Large intestine (tissue), 12 donors: ENCODE measurements at places on chromosomes 5 and 9.

DNA sequence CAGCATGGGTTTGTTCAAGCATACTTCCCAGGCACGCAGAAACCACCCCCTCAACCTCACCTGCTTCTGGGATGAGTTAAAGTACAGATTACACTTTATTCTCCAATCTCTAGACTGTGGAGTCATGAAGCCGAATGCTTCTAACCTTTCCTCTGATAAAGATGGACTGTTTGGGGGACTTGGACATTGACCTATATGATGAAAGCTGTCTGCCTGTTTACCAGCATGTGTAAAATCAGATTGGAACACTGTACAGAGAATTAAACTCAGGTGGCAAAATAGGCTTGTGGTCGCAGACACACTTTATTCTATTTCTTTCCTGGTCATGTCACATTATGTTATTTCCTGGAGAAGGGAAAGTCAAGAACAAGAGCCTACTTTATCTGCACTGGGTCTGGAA is 25.7 kb downstream of the IL9 start:
- H3K4me1 ChIP-seq: peaks cover 26% of the 10 kb centered on the region
- H3K36me3 ChIP-seq: no peaks in the 10 kb centered on the region
- peak overlapping the region; percentile 76 for H3K27ac ChIP-seq
- H3K27me3 ChIP-seq: no peaks in the 10 kb centered on the region
- DNase-seq: peak; percentile 75
- H3K4me3 ChIP-seq: no peak overlapping the region

DNA sequence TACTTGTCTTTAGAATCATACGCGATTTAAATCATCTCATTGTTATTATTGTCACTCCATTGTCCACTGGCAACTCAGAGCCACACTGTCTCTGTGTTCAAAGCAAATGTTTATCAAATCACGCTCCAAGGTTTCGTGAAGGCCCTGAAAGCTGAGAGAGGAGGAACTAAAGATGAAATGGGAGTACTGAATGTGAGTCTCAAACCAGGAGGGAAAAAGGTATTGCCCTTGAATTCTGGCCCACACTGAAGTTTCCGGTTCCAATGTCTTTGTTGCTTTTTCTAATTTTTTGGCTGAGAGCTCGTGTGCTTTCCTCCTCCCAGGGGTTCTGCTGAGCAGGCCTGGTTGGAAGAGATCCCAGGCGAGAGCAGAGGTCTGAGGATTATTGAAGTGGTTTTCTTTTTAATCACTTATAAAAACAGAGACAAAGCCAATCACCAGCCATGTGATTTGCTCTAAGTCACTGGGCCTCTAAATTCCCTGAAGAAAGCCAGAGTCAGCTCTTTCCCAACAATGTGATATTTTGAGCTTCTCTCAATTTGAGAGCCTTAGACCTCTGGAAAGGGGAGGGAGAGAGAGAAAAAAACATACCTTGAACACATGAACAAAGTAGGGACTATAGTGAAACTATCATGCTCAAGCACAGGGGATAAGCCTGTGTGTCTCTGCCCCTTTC is 420.8 kb upstream of the GRAMD2B start:
- H3K27ac ChIP-seq: no peak overlapping the region
- H3K4me3 ChIP-seq: no peak overlapping the region
- no peak for DNase-seq

GRCh38 chr5:94667937-94668336 is 49.5 kb downstream of the SLF1 start:
- H3K27ac ChIP-seq: no peak overlapping the region
- H3K4me1 ChIP-seq: no peaks in the 10 kb centered on the region
- no peak for DNase-seq

DNA sequence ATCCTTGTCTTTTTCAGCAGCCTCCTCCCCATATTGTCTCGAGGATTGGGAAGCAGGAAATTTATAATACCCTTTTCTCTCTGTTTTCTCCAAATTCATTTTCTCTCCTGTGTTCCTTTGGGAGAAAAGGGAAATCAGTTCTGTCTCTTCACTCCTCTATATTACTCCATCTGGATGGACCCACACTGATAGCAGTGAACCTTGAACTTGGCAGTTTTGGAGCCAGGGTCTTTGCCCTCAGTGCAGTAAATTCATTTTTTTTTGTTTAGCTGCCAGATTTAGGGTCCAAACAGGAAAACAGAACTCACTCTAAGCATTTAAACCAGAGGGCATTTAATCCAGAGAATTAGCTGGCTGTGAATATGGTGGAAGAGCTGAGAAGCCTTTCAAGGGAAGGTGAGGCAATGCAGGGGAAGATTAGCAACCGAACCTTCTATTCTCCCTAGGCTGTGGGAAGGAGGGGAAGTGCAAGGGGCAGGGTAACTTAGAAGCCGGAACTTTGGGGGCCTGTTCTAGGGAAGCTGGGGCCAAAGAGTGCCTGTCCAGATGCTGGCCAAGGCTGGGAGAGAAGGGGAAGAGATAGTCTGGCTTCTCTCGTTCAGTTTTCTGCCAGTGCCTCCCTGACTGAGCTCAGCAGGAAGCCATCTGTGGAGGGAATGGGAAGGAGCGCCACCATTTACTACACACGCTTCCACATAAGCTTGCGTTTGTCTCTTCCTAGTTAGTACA is 16.3 kb upstream of the NPR2 start:
- no peak overlapping the region for H3K4me3 ChIP-seq
- DNase-seq: no peak
- no peaks in the 10 kb centered on the region for H3K36me3 ChIP-seq
- H3K4me1 ChIP-seq: peaks cover 28% of the 10 kb centered on the region
- peak overlapping the region; percentile 44 for H3K27ac ChIP-seq
- H3K27me3 ChIP-seq: no peaks in the 10 kb centered on the region

DNA sequence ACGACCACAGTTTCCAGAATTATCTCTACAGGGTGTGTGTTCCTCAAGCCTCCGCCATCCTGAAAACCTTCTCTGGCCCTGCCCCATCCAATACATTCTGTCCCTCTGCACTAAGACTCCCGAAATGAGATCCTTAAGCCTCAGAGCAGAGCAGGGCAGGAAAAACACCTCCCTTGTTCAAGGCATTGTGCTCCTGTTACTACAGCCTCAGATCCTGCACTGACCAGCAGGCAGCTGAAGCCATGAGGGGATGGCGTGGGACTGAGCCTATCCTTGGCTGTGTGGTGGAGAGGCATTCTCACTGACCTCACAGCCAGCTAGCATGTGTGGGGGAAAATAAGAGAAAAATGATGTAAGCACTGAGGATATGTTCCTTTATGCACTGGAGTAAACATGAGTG is 106.7 kb upstream of the PHYKPL start:
- H3K27ac ChIP-seq: no peak overlapping the region
- no peak for DNase-seq
- no peak overlapping the region for H3K4me3 ChIP-seq
- H3K36me3 ChIP-seq: no peaks in the 10 kb centered on the region
- peaks cover 8% of the 10 kb centered on the region for H3K4me1 ChIP-seq
- peaks cover 6% of the 10 kb centered on the region for H3K27me3 ChIP-seq

GRCh38 chr9:8101607-8102006 is 302.0 kb upstream of the DMAC1 start:
- no peaks in the 10 kb centered on the region for H3K27me3 ChIP-seq
- no peak overlapping the region for H3K27ac ChIP-seq
- no peaks in the 10 kb centered on the region for H3K4me1 ChIP-seq
- no peaks in the 10 kb centered on the region for H3K36me3 ChIP-seq
- no peak for DNase-seq

DNA sequence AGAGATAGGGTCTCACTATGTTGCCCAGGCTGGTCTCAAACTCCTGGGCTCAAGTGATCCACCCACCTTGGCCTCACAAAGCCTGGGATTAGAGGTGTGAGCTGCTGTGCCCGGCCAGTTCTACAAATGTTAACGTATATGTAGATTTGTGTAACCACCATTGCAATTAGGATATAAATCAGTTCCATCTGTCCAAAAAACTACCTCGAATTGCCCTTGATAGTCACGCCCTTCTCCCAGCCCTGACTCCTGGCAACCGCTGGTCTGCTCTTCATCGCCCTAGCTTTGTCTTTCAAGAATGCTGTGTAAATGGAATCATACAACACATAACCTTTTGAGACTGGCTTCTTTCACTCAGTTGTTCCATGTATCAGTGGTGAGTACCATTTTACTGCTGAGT is 46.1 kb upstream of the PPARGC1B start:
- peaks cover 4% of the 10 kb centered on the region for H3K4me1 ChIP-seq
- no peak overlapping the region for H3K27ac ChIP-seq
- H3K36me3 ChIP-seq: no peaks in the 10 kb centered on the region

- no peaks in the 10 kb centered on the region for H3K4me1 ChIP-seq
- no peak overlapping the region for H3K27ac ChIP-seq
- H3K4me3 ChIP-seq: no peak overlapping the region
Observed at GRCh38 chr5:96975656-96976055, 39.8 kb downstream of the LNPEP start.

GRCh38 chr9:128552744-128553440 is 505 bp downstream of the SPTAN1 start:
- peaks cover 43% of the 10 kb centered on the region for H3K4me1 ChIP-seq
- peak; percentile 38 for DNase-seq
- H3K27me3 ChIP-seq: no peaks in the 10 kb centered on the region
- peak overlapping the region; percentile 77 for H3K4me3 ChIP-seq
- peak overlapping the region; percentile 63 for H3K27ac ChIP-seq

- H3K4me3 ChIP-seq: no peak overlapping the region
- no peaks in the 10 kb centered on the region for H3K27me3 ChIP-seq
- no peaks in the 10 kb centered on the region for H3K4me1 ChIP-seq
- no peak overlapping the region for H3K27ac ChIP-seq
Observed at GRCh38 chr5:29972597-29972996, 1220.9 kb upstream of the CDH6 start.

- H3K36me3 ChIP-seq: peaks cover 6% of the 10 kb centered on the region
- no peak for DNase-seq
- H3K4me3 ChIP-seq: no peak overlapping the region
- H3K27ac ChIP-seq: no peak overlapping the region
- peaks cover 18% of the 10 kb centered on the region for H3K4me1 ChIP-seq
Observed at GRCh38 chr9:137383784-137384756, 38.9 kb downstream of the EXD3 start.

DNA sequence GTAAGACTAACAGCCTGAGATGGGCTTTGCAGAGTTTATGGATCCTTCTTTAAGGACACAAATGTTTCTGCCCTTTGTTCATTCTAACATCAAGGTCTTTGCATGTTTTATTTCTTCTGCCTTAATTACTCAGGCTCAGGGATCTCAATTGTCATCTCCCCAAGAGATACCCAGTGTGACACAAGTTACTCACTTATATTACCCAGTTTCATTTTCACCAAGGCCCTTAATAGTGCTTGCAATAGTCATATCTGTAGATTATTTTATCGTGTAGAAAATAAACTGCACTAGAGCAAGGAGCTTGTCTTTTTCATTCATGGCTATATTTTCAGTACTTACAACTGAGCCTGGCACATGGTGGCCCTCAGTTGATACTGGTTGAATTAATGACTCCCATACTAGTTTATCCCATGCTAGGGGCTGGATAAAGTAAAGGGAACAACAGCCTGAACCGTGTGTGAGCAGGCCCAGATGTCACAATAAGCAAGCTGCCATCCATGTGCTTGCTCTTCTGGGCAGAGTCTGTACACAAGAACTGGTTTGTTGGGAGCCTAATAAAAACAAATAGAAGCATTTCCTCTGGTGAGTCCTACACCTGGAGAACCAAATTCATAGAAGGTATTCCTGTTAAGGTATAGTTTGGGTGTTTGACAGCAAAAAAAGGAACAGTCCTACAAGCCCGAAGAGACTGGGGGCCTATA is 112.5 kb upstream of the CD180 start:
- no peaks in the 10 kb centered on the region for H3K27me3 ChIP-seq
- H3K27ac ChIP-seq: no peak overlapping the region
- H3K36me3 ChIP-seq: no peaks in the 10 kb centered on the region
- DNase-seq: no peak
- no peak overlapping the region for H3K4me3 ChIP-seq

DNA sequence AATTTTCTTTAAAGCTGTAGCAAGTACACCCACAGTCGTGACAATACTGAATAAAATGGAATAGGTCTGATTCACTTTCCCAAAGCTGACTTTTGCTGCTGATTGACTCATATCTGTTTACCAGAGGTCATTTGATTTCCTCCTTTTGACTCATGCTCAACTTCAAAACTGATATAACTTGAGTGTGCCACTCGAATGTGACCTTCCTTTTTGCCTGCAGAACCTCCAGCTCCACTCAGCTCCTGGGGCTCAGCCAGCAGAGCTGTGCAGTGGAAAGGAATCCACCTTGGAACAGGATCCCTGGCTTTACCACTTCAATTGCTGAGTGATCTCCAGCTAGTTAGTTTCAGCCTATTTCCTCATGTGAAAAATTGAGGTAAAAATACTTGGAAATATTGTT is 84.1 kb downstream of the FEM1C start:
- H3K4me3 ChIP-seq: no peak overlapping the region
- no peaks in the 10 kb centered on the region for H3K36me3 ChIP-seq
- H3K27me3 ChIP-seq: no peaks in the 10 kb centered on the region
- H3K27ac ChIP-seq: no peak overlapping the region
- peak; percentile 23 for DNase-seq
